ENCODE measurements at places on chromosomes 1 and 21. TPM values are rescaled to one million over a fixed set of nuclear protein-coding genes. Genes with fewer than 3 reads are reported as not detected.

Gene FCMR
- total RNA-seq, result 0.73 TPM

DNA sequence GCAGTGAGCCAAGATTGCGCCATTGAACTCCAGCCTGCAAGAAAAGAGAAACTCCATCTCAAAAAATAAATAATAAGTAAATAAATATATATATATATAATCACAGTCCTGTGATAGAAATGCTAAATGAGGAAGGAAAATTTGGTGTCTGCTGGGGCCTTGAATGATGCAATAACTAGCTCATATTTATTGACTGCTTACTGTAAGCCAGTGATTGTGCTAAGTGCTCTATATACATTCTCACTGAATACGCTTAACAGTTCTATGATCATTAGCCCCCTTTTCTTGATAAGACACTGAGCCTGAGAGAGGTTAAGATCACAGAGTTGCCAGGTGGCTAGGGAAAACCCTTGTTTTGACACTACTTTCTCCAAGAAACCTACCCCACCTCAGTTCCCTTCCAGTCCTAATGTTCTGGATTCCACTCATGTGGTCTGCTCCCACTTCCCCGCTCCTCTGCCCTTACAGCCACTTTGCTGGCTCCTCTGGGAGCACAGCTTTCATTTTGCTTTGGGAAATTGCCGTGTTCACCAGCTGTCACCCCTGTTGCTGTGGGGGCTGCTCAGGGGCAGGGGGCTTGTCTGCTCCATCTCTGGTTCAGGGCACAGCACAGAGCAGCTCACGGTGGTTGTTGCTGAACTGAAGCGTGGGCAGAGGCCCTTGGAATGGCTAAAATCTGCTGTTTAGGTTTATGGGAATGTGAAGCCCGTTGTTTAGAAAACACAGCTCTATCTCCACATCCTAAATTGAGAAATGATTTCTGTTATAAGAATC is 2.5 kb upstream of the BMP8A start:
- H3K36me3 ChIP-seq, result peaks cover 33% of the 10 kb centered on the region
- no peaks in the 10 kb centered on the region for H3K4me1 ChIP-seq
- no peak overlapping the region for H3K27ac ChIP-seq

DNA sequence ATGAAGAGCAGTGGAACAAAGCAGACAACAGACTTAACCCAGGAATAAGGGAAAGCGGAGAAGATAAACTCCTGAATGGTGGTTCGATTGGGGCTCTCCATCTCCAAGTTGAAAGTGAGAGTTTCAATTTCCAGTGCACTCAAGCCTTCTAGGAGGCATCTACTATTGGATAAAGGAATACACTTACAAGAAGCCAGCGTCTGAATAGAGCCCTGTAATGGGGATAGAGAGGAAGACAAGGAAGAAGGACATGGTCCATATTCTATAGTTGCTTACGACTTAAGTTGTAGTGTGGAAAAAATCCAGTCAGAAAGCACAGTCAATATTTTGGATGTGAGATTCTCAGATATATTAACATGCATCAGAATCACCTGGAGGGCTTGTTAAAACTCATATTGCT is at the start of gene OR6K2:
TSS of gene OR6K2 (minus strand) at position 101 of the 400 bp plus-strand sequence. CDS start at position 101, 0 bp downstream.
- H3K27ac ChIP-seq, result no peak within 1 kb of the TSS
- no peaks in the 10 kb centered on the region for H3K4me1 ChIP-seq
- H3K36me3 ChIP-seq, result no peaks in the 10 kb centered on the region
- no peaks in the 10 kb centered on the region for H3K27me3 ChIP-seq
- DNase-seq, result no peak

GRCh38 chr1:25944986-25945385 is 38.8 kb upstream of the STMN1 start:
- DNase-seq, result no peak
- H3K27ac ChIP-seq, result no peak overlapping the region
- H3K27me3 ChIP-seq, result no peaks in the 10 kb centered on the region
- H3K4me3 ChIP-seq, result no peak overlapping the region
- no peaks in the 10 kb centered on the region for H3K4me1 ChIP-seq

DNA sequence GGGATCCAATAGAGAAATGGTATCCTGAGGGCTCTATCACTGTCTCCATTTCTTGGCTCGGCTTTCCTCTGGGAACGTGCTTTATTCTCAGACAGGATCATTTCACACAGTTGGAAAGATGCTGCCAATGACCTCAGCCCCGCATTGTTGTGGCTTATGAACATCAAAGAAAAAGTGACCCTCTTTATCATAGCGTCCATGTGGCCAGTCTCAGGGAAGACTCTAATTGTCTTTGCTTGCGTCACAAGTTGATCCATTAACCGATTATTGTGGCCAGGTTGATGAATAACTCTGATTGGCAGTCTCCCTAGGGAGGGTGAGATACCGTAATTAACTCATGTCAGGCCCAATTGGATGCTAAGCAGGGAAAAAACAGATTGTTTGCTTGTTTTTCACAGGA is 10.4 kb upstream of the TMEM9 start:
- H3K27me3 ChIP-seq, result peaks cover 29% of the 10 kb centered on the region
- DNase-seq, result no peak
- H3K27ac ChIP-seq, result no peak overlapping the region
- H3K4me1 ChIP-seq, result no peaks in the 10 kb centered on the region
- no peak overlapping the region for H3K4me3 ChIP-seq

Data from astrocyte (in vitro differentiated cells and primary cell).